Tibial nerve (tissue), 4 donors: ENCODE measurements at places on chromosomes 16 and 17. TPM values are rescaled to one million over a fixed set of nuclear protein-coding genes. Genes with fewer than 3 reads are reported as not detected.

Gene KCNJ2
- total RNA-seq = 18.0 TPM

Gene CCL16
- total RNA-seq = not detected

Gene SALL1
- total RNA-seq = 1.4 TPM

Gene TMEM204
- total RNA-seq = 53.7 TPM

DNA sequence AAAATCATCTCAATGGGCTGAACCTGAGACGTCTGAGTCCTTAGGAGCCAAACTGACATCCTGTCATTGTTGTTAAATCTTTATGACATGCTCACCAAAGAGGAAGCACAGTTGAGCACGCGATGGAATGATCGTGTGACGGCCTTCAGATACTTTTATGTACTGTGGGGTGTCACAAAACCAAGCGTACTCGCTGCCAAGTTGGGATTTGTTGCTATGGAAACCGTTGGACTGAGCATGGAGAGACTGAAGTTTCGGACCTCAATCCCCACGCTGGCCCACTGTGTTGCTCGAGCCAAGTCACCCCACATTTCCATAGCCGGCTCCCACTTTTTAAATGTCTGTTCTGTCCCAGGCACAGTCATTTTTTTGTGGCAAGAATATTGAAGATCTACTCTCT, 222.8 kb upstream of the SDK2 start:
- no peaks in the 10 kb centered on the region for H3K27me3 ChIP-seq
- H3K27ac ChIP-seq = no peak overlapping the region
- no peaks in the 10 kb centered on the region for H3K36me3 ChIP-seq
- H3K4me1 ChIP-seq = no peaks in the 10 kb centered on the region
- H3K4me3 ChIP-seq = no peak overlapping the region

- no peaks in the 10 kb centered on the region for H3K27me3 ChIP-seq
- H3K4me3 ChIP-seq = peak overlapping the region; percentile 84
- H3K27ac ChIP-seq = peak overlapping the region; percentile 58
- peaks cover 31% of the 10 kb centered on the region for H3K4me1 ChIP-seq
- H3K36me3 ChIP-seq = no peaks in the 10 kb centered on the region
Observed at GRCh38 chr16:57535680-57536305, 578 bp downstream of the CCDC102A start.

DNA sequence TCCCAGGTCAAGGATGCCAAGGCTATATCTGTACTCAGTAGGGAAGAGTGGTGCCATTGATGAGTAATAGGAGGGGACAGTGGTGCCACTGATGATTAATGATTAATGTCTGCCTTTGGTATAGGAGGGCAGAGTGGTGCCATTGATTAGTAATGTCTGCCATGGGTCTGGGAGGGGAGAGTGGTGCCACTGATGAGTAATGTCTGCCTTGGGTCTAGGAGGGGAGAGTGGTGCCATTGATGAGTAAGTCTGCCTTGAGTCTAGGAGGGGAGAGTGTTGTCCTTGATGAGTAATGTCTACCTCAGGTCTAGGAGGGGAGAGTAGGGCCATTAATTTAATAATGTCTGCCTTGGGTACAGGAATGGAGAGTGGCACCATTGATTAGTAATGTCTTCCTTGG, 507.8 kb upstream of the EEF2KMT start:
- no peaks in the 10 kb centered on the region for H3K36me3 ChIP-seq
- H3K4me3 ChIP-seq = no peak overlapping the region
- H3K4me1 ChIP-seq = no peaks in the 10 kb centered on the region
- no peak for DNase-seq
- no peak overlapping the region for H3K27ac ChIP-seq

DNA sequence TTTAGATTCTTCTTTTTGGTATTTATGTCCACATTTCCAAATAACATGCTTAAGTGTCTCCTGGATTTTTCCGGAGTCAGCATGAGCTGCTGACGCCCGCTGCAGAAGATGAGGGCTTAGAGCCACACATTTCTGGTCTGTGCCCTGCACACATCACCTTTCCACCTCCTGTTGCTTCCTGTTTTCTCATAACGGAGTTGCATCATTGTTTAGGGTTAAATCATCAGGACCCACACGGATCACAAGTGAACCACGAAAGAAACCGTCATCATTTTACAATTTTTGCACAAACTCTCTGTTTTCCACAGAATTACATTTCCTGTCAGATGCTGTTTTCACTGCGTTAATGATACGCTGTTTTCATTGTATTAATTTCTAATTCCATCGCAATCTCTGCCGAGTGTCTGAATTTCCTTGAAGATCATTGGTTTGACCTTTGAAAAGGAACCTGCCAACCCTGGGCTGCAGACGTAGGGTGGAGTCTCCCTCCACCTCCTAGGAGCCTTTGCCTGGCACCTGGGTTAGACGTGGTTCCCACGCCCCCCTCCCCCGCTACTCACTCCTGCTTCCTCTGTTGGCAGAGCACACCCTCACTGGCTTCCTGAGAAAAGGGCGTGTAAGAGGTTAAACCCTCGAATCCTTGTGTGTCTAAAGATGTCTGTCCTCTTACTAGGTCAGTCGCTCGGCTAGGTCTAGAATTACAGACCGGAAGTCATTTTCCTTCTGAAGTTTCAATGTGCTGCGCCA, 68.2 kb downstream of the RNF213 start:
- no peak overlapping the region for H3K27ac ChIP-seq
- peaks cover 23% of the 10 kb centered on the region for H3K36me3 ChIP-seq
- H3K4me1 ChIP-seq = no peaks in the 10 kb centered on the region
- H3K4me3 ChIP-seq = no peak overlapping the region
- no peak for DNase-seq

DNA sequence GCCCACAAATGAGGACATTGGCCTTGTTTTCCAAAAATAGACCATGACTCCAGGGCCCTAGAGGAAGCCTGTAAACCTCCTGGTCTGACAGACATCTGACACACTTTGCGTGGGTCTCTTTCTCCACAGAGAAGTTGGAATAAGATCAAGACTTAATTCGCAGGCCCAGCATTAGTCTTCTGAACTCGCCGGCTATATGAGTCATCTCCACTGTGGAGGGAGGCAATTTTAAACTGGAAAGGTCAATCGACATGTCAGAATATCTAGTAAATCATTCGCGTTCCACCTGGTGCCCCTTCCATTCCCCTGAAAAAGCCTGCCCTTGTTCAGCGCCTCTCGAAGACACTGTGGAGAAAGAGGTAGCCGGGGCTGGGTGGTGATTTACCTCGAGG, 140.1 kb downstream of the CLEC16A start:
- H3K27me3 ChIP-seq = no peaks in the 10 kb centered on the region
- peaks cover 16% of the 10 kb centered on the region for H3K4me1 ChIP-seq
- no peak overlapping the region for H3K4me3 ChIP-seq
- H3K27ac ChIP-seq = no peak overlapping the region
- H3K36me3 ChIP-seq = no peaks in the 10 kb centered on the region
- DNase-seq = no peak

DNA sequence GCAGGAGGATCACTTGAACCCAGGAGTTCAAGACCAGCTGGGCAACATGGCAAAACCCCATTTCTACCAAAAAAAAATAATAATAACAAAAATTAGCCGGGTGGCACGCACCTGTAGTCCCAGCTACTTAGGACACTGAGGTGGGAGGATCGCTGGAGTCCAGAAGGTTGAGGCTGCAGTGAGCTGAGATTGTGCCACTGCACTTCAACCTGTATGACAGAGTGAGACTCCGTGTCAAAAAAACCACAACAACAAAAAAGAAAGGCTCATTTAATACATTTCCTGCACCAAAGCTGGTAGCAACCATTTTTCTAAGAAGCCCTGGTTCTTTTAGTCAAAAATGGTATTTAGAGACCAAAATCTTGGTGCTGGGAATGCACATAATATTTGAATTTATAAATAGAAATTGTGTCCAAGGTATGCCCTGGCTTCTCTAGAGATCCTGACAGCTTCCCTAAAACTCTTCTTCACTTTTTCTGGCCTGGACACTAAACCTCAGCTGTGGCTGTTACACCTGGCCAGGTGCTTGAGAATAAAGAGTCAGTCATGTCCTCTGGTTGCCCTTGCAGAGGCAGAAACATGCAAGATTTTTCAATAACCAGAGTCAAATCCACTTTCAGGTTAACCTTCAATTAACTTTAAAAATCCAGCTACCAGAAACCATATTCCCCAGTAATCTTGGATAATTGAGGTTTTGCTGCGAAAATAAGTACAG, 35.9 kb downstream of the SCNN1B start:
- H3K36me3 ChIP-seq = no peaks in the 10 kb centered on the region
- H3K4me3 ChIP-seq = no peak overlapping the region
- no peaks in the 10 kb centered on the region for H3K4me1 ChIP-seq
- no peak overlapping the region for H3K27ac ChIP-seq
- no peaks in the 10 kb centered on the region for H3K27me3 ChIP-seq

GRCh38 chr16:82160226-82160625, 9.8 kb downstream of the MPHOSPH6 start:
- no peak for DNase-seq
- no peaks in the 10 kb centered on the region for H3K4me1 ChIP-seq
- H3K27ac ChIP-seq = no peak overlapping the region

DNA sequence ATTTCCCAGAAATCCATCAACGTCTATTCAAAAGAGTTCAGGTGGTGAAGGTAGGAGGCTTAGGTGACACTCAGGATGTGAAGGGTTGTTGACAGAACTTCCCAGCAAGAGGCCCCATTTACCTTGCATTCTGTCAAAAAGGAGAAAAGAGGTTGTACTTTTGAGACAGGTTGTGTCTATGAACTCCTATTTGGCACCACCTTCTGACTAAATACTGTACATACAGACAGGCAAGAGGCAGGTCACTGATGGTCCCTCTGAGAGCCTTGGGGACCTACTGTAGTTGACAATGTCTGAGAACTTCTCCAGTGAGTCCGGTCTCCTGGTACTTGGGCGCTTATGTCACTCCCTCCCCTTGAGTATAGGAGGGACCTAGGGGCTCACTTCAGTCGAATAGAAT, 479.3 kb upstream of the ZFHX3 start:
- no peak for DNase-seq
- H3K27ac ChIP-seq = no peak overlapping the region
- no peaks in the 10 kb centered on the region for H3K27me3 ChIP-seq
- H3K36me3 ChIP-seq = no peaks in the 10 kb centered on the region

DNA sequence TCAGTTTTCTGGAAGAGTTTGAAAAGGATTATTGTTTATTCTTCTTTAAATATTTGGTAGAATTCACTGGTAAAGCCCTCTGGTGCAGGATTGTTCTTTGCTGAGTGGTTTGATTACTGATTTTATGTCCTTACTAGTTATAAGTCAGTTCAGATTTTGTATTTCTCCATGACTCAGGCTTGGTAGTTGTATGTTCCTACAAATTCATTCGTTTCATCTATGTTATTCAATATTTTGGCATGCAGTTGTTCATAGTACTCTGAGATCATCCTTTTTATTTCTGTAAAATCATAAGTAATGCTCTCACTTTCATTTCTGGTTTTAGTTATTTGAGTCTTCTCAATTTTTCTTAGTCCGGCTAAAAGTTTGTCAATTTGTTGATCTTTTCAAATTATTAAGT, 58.1 kb upstream of the CRYM start:
- DNase-seq = no peak
- no peaks in the 10 kb centered on the region for H3K27me3 ChIP-seq
- H3K4me3 ChIP-seq = no peak overlapping the region

- H3K4me3 ChIP-seq = no peak overlapping the region
- H3K27me3 ChIP-seq = no peaks in the 10 kb centered on the region
- H3K36me3 ChIP-seq = no peaks in the 10 kb centered on the region
- DNase-seq = no peak
Observed at GRCh38 chr16:50563989-50564388, 15.8 kb downstream of the NKD1 start.

GRCh38 chr17:66920950-66921349, 43.6 kb upstream of the CACNG4 start:
- DNase-seq = no peak
- H3K4me3 ChIP-seq = no peak overlapping the region
- H3K36me3 ChIP-seq = no peaks in the 10 kb centered on the region
- no peaks in the 10 kb centered on the region for H3K4me1 ChIP-seq
- no peak overlapping the region for H3K27ac ChIP-seq

- H3K27me3 ChIP-seq = no peaks in the 10 kb centered on the region
- H3K4me1 ChIP-seq = peaks cover 12% of the 10 kb centered on the region
- no peak for DNase-seq
- H3K4me3 ChIP-seq = no peak overlapping the region
Observed at GRCh38 chr17:4199818-4200402, 56.9 kb downstream of the CYB5D2 start.

- no peaks in the 10 kb centered on the region for H3K36me3 ChIP-seq
- DNase-seq = no peak
- no peak overlapping the region for H3K4me3 ChIP-seq
- H3K27me3 ChIP-seq = no peaks in the 10 kb centered on the region
- no peaks in the 10 kb centered on the region for H3K4me1 ChIP-seq
Observed at GRCh38 chr16:66634527-66635196, 30.2 kb downstream of the CMTM3 start.
